ENCODE measurements at places on chromosomes 16 and 17. TPM values are rescaled to one million over a fixed set of nuclear protein-coding genes. Genes with fewer than 3 reads are reported as not detected.

MT1F gene
- total RNA-seq = 8.8 TPM

CLDN7 gene
- 1.2 TPM for total RNA-seq

KCNJ18 gene
- not detected for total RNA-seq

TUBB3 gene
- 0.52 TPM for total RNA-seq

GPATCH8 gene
- 79.6 TPM for total RNA-seq

DDX5 gene
- 2,533 TPM for total RNA-seq

CCL17 gene
- total RNA-seq = not detected

DRC7 gene
- total RNA-seq = not detected

CCL3 gene
- total RNA-seq = 5.8 TPM

SLC5A11 gene
- total RNA-seq = not detected

TNP2 gene
- total RNA-seq = not detected

DNA sequence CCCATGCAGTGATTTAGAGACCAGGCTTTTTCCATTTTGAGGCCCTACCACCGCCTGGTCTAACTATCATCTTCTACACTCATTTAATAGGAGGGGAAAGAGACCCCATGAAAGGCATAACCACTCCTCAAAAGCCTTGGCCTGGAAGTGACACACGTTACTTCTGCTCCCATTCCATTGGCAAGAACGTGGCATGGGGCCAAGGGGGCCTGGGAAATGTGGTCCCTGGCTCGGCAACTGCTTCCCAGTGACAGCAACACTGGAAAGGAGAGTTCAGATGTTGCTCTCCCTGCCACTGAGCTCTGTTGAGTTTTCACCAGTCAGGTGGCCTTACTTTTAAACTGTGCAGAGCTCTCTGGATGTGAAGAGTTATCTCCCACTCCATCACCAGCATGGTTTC lies 45.2 kb upstream of the MAP3K14 start:
- no peak for DNase-seq

GRCh38 chr16:86027373-86028126 lies 128.6 kb downstream of the IRF8 start:
- no peak for DNase-seq

DNA sequence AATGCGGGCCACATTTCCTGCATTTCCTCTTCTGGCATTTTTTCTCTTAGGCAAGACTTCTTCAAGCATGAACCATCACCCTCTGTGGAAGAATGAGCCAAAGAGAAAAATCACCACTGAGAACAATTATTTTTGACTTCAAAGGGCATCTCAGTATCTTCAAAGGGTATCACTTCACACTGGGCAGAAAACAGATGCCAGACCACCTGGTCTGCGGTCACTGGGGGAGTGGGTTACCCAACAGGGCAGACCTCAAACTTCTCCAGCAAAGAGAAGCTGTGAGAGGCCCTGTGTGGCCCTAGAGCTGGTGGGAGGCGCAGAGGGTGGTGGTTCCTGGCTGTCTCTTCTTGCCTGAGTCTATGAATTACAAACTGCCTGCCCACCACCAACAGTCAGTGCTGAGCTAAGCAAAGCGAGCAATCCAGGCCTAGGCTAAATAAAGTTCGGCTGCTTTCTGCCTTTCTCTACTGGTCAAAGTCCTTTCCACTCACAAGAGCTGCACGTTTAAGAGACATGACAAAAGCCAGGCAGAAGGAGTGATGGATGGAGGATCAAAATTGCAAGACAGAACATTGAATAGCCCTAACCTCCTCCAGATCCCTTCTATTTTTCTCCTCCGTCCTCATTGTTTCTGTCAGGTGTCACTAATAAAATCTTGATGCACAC lies 602.7 kb upstream of the CDH5 start:
- no peak for DNase-seq

DNA sequence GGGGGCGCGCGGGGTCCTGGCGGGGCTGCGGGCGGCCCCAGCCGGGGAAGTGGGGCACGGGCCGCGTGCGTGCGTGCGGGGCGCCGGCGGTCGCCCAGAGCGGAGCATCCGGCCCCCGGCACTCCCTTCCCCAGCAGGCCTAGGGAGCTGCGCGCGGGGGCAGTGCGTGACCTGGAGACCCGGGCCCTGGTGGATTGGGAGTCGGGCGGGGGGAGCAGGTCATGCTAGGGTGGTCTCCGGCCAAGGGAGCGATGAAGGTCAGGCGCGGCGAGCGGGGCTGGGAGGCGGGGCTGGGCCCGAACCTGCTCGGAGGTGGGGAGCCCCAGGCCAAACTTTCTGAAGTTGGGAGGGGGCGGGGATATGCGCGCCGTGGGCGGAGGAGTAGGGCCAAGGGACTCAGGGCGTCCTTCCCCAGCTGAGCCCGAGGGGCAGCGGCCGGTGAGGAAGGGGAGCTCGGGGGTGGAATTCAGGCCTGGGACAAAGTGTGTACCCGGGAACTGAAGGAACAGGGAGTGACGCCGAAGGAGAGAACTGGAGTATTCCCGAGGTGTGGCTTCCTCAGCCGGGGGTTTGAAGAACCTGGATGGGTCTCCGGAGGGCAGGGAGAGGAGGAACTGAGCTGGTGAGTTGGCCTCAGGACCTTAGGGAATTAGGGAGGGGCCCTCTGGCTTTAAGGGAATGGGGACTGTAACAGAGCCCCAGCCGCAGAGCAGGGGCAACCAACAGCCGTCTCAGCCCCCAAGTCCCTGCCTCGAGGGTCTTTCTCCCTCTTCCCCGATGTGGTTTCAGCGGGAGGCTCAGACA lies 589 bp downstream of the XYLT2 start:
- no peak for DNase-seq

- DNase-seq = no peak
Measured at GRCh38 chr16:18983565-18984434, at the start of gene TMC7. TSS of gene TMC7 (plus strand) at chr16:18983934. CDS start at chr16:18984064, 130 bp downstream.

- no peak for DNase-seq
Measured at GRCh38 chr16:82037251-82037650, 2.2 kb downstream of the HSD17B2 start.

- DNase-seq = no peak
Measured at GRCh38 chr16:72072514-72073342, 9.7 kb downstream of the HPR start.

- peak; percentile 5 for DNase-seq
Measured at GRCh38 chr16:73956587-73957494, 339.8 kb upstream of the PSMD7 start.

DNA sequence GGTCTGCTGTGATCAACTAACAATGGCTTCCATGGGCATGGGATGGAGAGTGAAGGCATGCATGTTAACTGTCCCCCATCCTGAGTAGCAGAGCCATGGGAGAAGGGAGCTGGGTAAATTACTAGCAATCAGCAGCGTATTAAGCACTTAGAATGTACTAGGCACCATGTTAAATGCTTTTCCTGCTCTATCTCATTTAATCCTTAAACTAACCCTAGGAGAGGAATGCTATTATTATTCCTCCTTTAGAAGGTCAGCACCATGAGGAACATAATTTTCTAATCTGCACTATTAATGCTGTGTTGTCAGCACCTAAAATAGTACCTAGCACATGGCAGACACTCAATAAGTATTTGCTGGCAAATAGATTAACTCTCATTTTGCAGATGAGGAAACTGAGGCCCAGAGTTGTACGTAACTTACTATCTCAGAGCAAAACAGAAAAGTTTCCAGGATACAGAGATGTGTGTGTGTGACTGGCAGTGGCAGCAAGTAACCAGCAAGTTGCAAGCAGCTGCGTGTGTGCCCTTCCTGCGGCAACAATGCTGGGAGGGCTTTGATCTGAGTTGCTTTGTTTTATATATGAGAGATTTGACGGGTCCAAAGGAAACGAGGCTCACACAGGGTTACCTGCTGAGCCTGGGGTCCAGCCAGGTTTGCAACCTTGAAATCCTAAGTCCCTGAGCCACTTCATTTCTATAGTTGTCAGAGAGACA lies 6.5 kb upstream of the KLHL36 start:
- DNase-seq = no peak

DNA sequence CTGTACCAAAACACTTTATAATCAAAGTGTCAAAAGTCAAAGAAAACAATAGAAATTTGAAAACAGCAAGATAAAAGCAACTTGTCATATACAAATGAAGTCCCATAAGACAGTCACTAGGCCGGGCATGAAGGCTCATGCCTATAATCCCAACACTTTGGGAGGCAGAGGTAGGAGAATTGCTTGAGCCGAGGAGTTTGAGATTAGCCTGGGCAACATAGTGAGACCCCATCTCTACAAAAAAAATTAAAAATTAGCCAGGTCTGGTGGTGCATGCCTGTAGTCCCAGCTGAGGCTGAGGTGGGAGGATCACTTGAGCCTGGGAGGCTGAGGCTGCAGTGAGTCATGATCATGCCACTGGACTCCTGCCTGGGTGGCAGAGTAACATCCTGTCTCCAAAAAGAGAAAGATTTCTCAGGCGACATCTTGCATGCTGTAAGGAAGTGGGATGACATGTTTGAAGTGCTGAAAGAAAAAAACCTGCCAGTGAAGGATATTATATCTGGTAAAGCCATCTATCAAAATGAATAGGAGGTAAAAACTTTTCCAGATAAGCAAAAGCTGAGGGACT lies 98.7 kb upstream of the NACA2 start:
- no peak for DNase-seq

DNA sequence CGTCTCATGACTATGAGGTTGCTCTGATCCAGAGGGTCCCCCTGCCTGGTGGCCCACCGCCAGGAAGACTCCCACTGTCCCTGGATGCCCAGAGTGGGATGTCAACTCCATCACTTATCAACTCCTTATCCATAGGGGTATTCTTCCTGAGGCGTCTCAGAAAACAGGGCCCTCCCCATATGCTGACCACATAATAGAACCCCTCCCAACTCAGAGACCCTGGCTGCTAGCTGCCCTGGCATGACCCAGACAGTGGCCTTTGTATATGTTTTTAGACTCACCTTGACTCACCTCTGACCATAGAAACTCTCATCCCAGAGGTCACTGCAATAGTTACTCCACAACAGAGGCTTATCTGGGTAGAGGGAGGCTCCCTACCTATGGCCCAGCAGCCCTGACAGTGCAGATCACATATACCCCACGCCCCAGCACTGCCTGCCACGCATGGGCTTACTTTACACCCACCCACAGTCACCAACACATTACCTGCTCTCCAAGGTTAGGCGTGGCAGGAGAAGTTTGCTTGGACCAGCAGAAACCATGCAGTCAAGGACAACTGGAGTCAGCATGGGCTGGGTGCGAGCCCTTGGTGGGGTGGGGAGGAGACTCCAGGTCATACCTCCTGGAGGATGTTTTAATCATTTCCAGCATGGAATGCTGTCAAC lies 2.3 kb upstream of the G6PC1 start:
- no peak for DNase-seq

- no peak for DNase-seq
Measured at GRCh38 chr16:82643936-82644630, 17.3 kb downstream of the CDH13 start.

- no peak for DNase-seq
Measured at GRCh38 chr16:53105565-53105964, 50.8 kb downstream of the CHD9 start.

GRCh38 chr16:11012841-11013240 lies 68.5 kb downstream of the CLEC16A start:
- DNase-seq = no peak

- DNase-seq = no peak
Measured at GRCh38 chr16:85562093-85562786, 50.9 kb upstream of the GSE1 start.

GRCh38 chr17:20263595-20263994 lies 203.7 kb downstream of the LGALS9B start:
- no peak for DNase-seq

GRCh38 chr17:77441940-77442339 lies 301.2 kb downstream of the SEC14L1 start:
- no peak for DNase-seq

- DNase-seq = peak; percentile 89
Measured at GRCh38 chr16:180681-181564, 664 bp downstream of the HBQ1 start.

- no peak for DNase-seq
Measured at GRCh38 chr16:79716645-79717332, 116.3 kb upstream of the MAF start.

GRCh38 chr16:31186176-31186575 lies 6.2 kb downstream of the FUS start:
- DNase-seq = no peak

DNA sequence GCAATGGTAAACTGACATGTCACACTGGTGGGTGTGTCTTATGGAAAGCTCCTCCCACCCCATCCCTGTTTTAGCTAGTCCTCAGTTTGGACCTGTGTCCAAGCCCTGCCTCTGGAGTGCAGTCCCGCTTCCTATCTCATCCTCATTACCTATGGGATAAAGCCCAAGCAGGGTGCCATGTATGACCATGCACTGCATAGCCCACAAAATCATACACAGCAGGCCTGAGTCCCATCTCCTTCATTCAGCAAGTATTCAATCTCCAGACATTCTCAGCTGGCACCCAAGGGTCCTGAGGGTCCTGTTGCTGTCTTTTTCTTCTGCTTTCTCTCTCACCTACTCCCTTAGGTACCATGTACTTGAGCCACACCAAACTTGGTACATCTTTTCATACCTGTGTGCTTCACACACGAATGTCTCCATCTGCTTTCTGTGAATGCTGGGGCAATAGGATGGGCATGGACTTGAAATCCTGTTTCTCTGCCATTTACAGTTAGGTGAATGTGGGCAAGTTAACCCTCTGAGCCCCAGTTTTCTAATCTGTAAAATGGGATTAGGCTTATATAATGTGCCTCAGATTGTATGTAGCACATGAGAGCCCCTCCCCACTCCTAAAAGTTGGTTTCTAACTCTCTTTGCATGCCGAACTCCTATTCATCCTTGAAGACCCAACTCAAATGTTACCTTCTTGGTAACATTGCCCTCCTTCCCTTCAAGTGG lies 28.5 kb downstream of the TNS4 start:
- DNase-seq = no peak

GRCh38 chr16:89322321-89323119 lies 105.0 kb downstream of the ZNF778 start:
- DNase-seq = no peak

GRCh38 chr17:42883802-42884558 lies 16.6 kb upstream of the G6PC1 start:
- DNase-seq = no peak

DNA sequence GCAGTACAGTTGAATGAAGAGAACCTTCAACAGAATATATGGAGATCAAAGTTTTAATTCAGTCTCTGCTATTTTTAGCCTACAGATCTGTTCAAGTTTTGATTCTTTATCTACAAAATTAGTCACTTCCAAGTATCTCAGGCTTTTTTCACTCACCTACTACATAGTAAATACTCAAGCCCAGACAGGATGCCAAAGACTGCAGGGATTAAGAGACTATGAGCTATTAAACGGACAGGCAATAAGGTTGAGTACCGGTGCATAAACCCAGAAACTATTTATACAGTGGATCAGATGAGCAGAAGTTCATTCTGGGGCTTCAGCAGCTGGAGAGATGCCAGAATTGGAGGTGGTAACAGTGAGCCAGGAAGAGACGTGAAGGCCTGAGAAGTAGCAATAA lies 18.7 kb upstream of the OR3A1 start:
- no peak for DNase-seq

GRCh38 chr16:66164581-66165247 lies 201.8 kb upstream of the CDH5 start:
- no peak for DNase-seq

Data from T-helper 17 cell (primary cell).